ENCODE measurements at places on chromosomes 1 and 21.

- DNase-seq = no peak
Observed at GRCh38 chr1:45647248-45648021, 23.6 kb upstream of the CCDC17 start.

DNA sequence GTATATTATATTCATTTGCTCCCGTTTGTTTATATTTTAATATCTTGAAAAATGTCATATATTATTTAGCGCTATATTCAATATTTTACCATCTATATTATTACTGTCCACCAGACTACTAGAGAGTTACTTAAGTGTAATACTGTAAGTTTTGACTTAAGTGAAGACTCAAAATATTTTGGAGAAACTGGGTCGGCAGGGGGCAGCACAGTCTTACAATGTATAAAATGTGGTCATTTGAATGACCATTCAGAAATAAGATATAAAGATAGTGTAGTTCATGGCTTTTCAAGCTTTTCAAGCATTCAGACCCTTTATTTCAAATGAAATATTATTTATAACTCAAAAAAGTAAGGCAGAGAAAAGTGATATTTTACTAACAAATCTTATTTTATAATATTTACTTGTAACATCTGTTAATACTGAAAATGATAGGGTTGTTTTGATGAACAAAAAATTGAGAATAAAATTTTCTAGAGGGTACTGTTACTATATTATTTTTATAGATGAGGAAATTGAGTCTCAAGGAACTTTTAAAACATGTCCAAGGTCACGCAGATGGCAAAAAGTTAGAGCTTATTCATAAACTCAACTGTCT lies 89.0 kb upstream of the SERTAD4 start:
- peak; percentile 52 for DNase-seq

DNA sequence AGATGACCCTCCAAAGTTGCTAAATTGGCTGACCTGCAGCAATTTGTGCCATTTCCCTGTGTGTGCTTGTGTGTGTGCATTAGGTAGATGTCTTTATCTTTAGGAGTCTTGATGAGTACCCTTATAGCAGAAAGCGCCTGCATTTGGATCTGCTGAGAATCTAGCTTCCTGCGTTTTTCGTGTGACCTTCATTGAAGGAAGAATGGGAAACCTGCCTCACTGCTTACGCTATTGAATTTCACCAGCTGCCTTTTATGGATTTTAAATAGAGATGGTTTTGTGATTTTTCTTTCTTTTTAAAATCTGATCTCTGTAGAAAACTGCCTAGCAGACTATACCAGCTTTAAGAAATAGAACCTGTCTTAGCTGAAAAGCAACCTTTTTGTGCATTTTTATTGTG lies 124.5 kb downstream of the CACHD1 start:
- DNase-seq = no peak

DNA sequence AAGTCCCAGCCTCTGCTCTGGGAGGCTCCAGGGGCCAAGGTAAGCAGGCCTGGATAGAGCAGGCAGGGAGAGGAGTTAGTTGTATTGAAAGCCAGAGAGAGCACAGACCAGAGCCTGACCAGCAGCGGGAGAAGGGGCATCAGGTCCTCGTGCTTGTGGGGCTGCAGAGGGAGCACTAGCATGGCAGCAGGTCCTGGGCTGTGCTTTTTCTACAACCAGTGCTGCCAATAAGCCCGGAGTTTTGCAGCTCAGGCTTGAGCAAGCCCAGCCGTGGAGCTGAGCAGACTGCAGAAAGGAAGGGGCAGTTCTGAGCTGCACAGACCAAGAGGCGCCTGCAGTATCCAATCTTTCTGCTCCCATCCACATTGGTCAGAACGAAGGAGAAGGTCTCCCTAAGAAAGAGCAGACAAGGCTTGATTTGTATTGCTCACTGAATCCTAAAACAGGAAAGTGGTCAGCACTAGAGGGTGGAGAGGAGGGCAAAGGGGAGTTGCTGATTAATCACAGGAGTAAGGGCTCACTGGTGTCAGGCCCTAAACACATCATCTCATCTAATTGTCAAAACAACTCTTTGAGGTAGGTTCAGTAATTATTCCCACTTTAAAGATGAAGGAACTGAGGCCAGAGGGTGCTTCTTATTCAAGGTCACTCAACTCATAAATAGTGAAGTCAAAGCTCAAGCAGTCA lies 2.7 kb downstream of the DENND2D start:
- peak; percentile 80 for DNase-seq

GRCh38 chr1:61377242-61377958 lies 295.0 kb downstream of the NFIA start:
- no peak for DNase-seq

DNA sequence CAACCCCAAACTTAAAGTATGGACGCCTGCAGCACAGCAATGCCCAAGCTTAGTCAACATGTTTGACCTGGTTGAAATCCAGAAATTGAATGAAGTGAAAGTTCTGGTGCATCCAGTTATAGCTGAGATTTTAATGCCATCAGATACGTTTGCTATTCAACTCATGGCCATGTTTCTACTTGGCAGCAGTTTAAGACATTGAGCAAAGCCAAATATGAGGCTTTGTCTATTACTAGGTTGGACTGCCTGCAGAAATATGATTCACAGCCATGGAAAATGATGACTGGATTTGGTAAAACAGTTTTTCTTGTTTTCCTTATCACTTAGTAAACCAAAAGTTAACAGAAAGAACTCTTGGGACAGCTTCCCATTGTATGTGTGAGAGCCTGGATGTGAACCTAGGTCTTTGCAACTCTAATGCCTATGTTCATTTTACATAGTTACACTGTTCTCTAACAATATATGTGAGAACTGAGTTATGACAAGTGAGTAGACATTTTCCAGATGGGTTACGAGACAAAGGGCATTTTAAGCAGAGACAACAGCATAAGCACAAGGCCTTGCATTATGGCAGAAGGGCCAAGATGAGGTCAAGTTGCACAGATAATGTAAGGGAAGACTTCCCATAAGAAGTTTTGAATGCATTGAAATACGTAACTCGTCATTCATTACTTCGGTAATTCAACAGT lies 32.4 kb upstream of the MYSM1 start:
- DNase-seq = no peak

All from activated CD4-positive, alpha-beta T cell treated with anti-CD3 and anti-CD28 coated beads, Interleukin-10, Interleukin-2, amounts not matched to agents 100 ng/mL and 50 ng/mL, durations not matched to agents 16 hours and 8 hours (primary cell).